Tongue (tissue), 3 donors: ENCODE measurements at places on chromosomes 5 and 9.

- DNase-seq = no peak
Measured at GRCh38 chr9:18887546-18887945, 145.5 kb downstream of the SAXO1 start.

DNA sequence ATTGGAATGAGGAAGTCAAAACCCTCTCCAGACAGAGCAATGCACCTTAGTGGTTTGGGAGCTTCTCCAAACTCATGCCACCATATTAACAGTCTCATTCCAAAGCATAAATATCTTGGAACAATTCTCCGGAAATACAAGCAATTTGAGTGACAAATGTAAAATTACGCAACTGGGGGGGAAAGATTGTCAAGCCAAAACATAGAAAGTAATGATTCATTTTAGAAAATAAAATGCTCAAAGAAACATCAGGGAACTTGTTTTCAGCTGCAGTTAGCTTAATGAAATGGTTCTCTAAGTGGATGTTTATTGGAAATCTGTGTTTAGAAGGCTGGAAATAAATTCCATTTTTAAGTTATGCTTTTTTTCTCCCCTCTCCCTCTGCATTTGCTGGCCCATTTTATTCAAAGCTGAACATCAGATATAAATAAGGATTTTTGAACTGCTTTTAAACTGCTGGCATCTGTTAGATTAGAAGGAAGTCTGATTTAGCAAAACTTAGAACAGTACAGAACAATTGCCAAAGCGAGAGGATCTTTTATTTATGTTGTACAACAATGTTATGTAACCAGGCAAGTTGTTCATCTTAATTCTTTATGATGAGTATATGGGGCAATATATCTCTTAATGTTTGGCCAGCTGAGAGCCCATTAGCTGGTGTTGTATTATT lies 551.9 kb downstream of the PRELID2 start:
- DNase-seq = no peak

DNA sequence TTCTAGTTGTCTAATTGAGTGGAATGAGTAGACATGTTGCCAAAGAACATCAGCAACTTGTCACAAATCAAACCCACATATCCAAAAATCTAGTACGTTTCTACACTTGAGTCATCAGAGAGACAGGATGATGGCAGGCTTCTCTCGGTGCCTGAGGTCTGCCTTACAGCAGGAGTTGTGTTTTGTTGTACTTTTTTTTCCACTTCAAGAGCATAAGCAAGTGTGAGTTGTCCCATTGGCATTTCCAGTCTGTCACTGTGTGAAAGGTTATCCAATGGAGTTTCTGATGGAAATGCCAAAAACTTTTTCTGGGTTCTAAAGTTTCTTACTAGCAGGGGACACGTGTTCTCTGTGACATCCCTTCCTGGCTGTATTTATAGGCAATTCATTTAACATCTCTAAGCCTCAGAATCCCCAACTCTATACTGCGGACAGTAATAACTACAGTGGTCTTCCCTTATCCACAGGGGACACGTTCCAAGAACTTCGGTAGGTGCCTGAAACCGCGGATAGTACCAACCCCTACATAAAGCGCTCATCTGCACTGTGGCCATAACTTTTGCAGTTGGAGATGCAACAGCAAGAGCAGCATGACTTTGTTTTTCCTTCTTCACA lies 246.5 kb downstream of the SYK start:
- DNase-seq = no peak

GRCh38 chr9:130766021-130766926 lies 68.8 kb upstream of the ABL1 start:
- no peak for DNase-seq

- DNase-seq = no peak
Measured at GRCh38 chr9:27280249-27280648, 16.7 kb downstream of the EQTN start.

DNA sequence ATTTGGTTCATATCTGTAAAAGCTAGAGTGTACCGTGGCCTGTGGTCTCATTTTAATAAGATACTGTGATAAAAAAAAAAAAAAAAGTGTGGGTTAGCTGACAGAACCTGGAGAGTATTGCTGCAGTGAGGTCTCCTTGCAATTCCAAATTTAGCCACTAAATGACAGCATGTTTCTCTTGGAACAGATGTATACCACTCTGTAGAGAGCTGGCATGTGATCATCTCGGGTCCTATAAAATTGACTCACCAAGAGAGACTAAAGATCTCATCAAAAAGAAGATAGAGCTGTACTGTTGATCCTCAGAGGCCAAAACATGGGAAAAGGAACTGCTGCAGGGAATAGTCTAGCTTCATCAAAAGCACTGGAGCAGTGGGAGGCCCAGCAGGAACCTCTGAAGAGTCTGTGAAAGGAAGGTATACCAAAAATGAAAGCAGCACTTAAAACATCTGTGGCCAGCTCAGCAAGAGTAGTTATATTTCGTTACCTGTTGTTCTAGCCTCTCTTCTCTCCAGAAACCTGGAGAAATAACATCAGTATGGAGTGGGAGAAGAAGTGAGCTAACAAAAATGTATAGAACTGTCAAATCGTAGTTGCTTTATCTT lies 826.8 kb downstream of the EFNA5 start:
- no peak for DNase-seq

DNA sequence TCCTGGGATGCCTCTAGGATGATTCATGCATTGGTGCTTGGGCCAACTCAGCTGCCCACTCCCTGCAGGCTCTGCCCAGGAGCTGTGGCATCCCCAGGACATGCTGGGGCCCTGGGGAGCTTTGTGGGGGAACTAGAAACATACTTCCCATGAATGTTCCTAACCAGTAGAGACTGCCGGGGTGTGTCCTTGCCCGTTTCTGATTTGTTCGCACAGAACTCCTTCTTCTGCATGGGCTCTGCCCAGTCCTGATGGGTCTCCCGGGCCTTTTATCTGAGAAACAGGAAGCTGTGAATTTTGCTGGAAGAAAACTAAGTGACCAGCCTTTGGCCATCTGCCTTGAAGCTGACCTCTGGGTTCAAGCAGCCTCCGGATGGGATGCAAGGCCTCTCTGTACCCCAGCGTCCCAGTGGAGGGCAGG lies 71.6 kb upstream of the RNU6ATAC start:
- no peak for DNase-seq

DNA sequence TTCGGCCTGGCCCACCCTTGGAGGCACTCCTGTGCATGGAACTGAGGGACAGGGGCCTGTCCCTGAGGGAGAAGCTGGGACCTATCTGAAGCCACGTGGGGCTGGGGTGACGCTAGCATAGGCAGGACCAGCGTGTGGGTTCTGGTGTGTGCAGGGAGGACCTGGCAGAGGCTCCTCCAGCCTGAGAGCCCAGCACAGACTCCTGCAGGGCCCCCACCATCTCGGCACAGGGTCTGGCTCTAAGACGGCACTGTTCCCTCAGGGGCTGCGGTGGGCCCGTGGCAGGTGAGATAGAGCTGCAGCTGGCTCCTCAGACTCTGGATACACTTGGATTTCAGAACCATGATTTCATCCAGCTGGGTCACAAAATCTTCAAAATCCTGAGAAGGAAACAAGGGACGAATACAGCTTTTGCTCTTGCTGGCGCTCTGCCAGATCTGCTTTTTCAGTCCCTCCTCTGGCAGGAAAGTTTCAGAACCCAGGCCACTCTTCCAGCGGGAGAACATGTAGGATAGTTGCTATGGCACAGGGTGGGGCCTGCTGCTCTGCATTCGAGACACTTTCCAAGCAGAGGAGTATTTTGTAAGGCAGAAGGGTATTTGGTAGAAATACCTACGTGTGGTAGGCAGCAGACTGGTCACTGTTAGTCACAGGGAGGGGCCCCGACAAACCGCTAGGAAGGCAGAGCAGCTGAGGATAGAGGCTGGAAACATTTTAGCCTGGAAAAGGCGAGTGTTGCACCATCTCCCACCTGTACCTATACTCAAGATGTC lies 74.7 kb downstream of the KIF24 start:
- DNase-seq = peak; percentile 56

GRCh38 chr5:150134198-150134588 lies 21.5 kb downstream of the PDGFRB start:
- DNase-seq = no peak

DNA sequence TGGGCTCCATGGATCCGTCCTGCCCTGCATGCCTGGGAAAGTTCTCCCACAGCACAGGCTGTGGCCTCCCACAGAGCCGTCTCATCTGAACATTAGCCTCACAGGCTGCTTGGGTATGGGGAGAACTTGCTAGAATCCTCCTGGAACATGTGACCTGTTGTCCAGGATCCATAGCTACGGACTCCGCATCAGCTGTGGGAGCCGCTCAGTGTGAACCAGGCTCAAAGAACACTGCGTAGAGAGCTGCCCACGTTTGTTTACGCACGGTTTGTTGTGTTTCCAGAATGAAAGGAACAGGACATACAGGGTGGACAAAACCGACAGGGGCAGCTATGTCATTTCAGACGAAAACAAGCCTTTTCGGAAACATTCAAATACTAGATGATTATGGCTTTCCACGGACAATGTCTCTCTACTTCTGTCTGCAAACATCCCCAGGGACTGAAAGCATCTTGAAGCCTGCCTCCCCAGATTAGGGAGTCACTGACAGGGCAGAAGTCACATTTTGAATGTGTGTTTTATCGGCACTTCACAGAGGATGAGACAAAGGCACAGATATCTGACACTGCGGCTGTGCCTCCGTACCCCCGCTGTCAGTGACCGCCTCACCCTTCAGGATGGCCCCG lies 390.3 kb downstream of the GADD45G start:
- no peak for DNase-seq

DNA sequence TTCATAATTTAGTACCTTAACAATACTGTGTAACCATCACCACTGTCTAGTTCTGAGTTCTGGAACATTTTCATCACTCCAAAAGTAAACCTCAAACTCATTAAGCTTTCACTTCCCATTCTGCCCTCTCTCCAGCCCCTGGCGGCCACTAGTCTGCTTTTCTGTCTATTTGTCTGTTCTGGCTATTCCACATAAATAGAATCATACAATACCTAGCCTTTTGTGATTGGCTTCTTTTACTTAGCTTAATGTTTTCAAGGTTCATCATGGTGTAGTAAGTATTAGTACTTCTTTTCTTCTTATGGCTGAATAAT lies 138.7 kb downstream of the RAPGEF6 start:
- DNase-seq = no peak

GRCh38 chr5:11040345-11040744 lies 279.3 kb upstream of the DAP start:
- no peak for DNase-seq

DNA sequence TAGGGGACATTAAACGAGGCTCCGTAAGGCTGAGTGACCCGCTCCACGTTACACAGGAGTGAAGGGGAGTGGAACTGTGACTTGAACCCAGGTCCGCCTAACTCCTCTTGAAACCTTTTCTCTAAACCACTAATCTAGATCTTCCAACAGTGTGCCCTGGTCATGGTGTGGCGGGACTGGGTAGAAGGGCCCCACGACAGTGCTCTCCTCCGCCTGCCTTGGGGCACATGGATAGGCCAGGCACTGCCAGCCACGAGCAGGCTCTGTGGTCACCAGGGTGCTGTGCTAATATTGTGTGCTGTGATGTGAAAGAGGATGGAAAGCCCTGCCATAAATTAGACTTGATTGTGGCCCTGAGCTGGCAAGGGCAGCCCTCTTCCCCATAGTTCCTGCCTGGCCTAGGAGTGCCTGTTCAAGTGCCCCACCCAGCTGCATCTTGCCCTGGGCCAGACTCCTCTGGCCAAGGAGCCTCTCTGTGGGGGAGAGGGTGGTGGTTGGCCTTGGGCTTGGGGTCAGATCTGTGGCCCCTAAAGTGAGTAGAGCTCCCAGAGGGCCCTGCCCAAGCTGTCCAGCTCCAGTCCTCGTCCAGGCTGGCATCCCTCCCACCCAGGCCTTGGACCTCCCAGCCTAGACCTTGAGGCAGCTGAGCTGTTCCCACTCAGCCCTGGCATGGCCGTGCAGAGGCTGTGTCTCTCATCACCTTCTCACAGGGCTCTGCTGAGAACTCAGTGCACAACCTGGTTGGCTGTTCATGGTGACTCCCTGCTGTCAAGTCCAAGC lies 67.8 kb upstream of the TBC1D2 start:
- no peak for DNase-seq

GRCh38 chr9:117523531-117524153 lies 108.8 kb upstream of the ASTN2 start:
- no peak for DNase-seq

- DNase-seq = no peak
Measured at GRCh38 chr9:79813258-79813638, 241.5 kb downstream of the TLE4 start.

GRCh38 chr5:122999947-123000563 lies 36.5 kb downstream of the PPIC start:
- no peak for DNase-seq

DNA sequence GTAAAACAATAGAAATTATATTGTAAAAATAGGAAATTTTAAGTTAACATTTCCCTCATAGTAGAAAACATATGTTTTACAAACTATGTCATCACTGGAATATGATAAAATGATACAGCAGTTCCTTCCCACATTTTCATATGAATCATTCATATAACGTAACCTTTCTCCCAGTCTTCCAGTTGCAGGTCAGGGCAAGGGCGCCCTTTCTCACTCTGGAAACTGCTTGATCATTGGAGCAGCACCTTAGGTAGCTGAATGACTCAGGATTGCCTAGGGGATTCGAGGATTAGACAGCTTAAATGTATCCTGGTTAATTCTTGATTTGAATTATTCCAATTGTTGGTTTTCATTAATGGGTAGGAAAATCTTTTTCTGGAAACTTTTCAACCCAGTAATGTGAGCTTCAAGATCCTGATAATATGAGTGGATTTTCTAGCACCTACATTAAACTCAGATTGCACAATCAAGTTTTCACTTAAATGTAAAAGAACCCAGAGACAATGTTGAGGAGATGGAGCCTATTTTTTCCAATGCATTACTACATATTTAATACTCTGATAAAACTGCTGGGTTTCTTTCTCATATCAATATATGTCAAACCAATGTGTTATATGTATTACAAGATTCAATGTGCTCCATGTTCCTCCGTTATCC lies 32.6 kb upstream of the ANXA1 start:
- DNase-seq = no peak

- DNase-seq = no peak
Measured at GRCh38 chr9:94824913-94825610, 98.6 kb downstream of the AOPEP start.

GRCh38 chr5:159405611-159406031 lies 75.3 kb upstream of the IL12B start:
- no peak for DNase-seq
